ENCODE measurements at places on chromosomes 2 and 18.

DNA sequence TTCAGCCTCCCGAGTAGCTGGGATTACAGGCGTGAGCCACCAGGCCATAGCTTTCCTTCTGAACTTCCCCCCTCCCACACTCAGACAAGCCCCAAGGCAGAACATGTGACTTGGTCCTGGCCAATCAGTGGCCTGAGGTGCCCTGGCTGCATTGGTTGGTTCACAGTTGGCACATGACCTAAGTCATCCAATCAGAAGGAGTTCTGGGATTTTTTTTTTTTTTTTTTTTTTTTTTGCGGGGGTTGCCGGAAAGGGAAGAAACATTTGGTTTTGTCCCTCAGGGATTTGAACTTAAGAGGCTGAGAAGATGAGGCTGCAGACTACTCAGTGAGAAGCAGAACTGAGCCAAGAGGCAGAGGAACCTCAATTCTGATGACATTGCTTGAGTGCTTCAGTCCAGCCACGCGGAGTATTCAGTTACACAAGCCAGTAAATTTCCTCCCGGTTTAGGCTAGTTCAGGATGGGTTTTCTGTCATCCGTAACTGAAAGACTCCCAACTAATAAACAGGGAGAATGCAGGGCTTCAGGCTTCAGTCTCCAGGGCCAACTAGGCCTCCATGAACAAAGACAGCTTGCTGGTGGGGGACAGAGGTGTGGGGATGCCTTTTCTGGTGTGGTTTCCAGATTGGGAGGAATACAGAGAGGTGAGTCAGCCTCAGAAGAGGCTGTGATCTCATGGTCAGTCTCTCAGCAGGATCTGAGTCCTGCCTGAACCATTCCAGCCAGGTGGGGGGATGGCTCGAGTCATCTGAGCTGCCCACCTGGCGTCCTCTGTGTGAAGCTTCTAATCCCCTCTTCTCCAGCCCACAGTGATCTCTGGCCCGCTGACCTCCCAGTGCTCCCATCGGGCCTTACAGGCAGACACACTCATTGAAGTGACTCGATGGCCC, 9.2 kb downstream of the PTMA start:
- DNase-seq, result peak; percentile 82

DNA sequence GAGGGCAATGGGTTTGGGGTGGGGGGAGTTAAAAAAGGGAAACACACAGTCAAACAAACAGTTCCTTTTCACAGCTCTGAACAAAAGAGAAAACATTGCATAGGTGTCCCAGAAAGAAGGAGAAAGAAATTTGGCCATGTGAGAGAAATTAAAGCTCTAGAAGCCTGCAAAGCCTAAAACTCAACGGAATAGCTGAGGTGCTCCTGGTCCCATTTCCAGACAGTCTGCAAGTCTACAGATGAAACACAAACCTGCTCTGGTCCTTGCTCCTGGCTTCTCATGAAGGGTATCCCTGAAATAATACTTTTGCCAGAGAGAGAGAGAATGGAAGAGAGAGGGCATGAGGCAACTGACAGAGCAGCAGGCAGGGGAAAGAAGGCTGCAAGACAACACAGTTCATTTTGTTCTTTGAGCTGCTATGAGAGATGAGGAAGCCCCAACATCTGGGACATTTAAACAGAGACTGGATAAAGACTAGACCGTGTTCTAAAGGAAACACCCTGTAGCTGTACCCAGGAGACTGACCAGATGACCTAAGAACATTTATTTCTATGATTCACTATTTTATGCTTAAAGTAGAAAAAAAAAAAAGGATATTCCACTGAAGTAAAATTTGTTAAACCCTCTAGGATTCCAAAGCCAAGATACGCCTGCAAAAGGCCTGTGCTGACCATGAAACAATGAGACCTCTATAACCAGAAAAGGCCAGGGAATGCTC, 57.3 kb upstream of the CYP26B1 start:
- DNase-seq, result no peak

GRCh38 chr2:238423561-238424312, 3.0 kb upstream of the ASB1 start:
- no peak for DNase-seq

- no peak for DNase-seq
Measured at GRCh38 chr2:48841126-48841525, 85.6 kb upstream of the LHCGR start.

GRCh38 chr2:66684289-66684688, 249.4 kb downstream of the MEIS1 start:
- no peak for DNase-seq

- DNase-seq, result peak; percentile 66
Measured at GRCh38 chr2:218896501-218897393, 16.1 kb downstream of the WNT10A start.

DNA sequence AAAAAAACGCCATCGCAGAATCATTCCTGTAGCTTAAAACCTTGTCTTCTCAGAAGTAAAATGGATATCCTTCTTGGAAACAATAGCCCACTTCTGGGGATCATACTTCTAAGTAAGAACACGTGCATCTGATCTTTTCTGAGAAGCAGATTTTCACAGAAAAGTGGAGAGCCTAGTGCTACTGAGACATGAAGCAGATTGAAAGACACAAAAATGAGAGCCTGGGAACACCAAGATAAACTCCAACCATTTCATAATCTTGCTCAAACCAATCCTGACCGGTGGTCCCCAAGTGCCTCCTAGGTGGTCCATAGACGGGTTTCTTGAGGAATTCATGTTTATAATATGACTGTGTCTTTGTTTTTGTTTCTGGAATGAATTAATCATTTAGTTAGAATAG, 191.2 kb downstream of the IRS1 start:
- no peak for DNase-seq

DNA sequence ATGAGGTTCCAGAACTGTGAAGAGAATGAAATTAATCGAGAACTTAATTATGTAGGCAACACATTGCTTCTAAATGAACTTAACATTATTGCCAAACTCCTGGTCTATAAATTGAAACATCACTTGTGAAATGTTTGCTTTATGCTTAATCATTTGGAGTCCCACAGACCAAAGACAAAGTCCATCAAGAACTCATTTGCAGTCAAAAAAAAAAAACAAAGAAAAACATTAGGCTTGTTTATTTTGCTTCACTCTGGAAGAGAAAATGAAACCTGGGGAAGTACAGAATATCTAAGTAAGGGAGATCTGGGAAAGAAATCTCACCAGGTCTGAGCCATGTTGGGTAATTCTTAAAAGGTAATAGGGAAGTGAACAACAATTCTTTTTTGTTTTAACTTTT, 1363.5 kb upstream of the DDX18 start:
- DNase-seq, result no peak

GRCh38 chr2:44342854-44343253, 18.4 kb downstream of the PREPL start:
- DNase-seq, result no peak

DNA sequence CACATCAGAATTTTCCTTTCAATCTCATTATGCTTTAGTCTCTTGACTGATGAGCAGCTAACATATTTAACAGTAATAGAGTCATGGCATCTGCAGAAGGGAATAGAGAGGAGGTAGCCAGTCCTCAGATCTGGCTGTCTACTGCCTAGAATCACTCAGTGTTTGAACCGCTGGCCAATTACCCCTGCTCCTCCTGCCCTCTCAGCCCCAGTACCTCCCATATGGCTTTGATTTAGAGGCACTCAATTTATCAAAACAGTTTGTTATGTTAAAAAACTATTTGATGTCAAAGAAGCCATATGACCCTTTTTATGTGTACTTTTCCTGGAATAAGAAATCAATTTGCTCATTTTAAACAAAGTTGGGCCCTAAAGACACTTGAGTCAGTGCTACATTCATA, 355.2 kb downstream of the CMPK2 start:
- no peak for DNase-seq

GRCh38 chr2:11573418-11574175, 39.8 kb downstream of the GREB1 start:
- DNase-seq, result no peak

GRCh38 chr2:223674998-223675609, 72.9 kb upstream of the SCG2 start:
- no peak for DNase-seq

- DNase-seq, result no peak
Measured at GRCh38 chr18:46583711-46584110, 73.3 kb downstream of the LOXHD1 start.

DNA sequence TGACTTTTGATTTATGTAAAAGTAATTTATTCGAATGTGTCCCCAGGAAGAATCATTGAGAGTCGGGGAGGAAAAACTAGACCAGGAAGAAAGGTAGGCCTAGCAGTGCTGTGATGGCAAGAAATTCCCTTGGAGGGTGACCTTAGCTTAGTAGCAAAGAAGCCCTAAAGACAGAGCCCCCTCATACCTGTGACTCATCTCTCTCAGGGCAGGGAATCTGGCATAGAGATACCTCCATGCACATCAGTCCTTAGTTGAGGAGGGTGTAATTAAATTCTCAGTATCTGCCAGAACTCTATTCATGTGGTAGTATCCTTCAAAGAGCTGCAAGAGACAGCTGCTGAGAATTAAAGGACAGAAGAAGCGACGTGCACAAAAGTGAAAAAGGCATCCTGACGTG, 360.3 kb downstream of the FBXO15 start:
- DNase-seq, result no peak

DNA sequence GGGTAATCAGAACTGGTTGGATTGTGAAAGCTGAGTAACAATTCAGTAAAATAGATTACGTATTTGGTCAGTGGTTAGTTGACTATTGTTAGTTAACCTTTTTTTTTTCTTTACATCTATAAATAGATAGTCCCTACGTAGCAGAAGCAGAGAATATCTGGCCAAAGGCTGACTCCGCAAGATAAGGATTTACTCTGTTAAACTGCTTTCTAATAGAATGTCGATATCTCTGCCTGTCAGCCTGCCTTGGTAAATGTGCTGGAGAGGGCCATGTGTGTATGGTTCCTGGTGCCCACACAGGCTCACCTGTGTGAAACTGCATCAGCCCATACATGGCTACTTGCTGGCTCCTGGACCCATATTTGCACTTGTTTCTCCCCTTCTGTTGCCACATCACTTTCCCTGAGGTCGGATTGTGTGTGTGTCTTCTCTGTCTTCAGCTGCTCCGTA, 94.4 kb downstream of the CRIM1 start:
- DNase-seq, result no peak

DNA sequence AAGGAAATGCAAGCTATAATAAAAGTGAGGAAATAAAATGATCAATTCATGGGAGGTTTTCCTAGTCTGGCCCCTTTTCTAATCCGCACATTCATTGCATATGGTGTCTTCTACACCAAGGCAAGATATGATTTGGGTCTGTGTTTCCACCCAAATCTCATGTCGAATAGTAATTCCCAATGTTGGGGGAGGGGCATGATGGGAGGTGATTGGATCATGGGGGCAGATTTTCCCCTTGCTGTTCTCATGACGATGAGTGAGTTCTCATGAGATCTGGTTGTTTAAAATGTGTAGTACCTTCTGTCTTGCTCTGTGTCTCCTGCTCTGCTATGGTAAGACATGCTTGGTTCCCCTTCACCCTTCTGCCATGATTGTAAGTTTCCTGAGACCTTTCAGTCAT, 315.4 kb downstream of the CYRIA start:
- DNase-seq, result no peak

DNA sequence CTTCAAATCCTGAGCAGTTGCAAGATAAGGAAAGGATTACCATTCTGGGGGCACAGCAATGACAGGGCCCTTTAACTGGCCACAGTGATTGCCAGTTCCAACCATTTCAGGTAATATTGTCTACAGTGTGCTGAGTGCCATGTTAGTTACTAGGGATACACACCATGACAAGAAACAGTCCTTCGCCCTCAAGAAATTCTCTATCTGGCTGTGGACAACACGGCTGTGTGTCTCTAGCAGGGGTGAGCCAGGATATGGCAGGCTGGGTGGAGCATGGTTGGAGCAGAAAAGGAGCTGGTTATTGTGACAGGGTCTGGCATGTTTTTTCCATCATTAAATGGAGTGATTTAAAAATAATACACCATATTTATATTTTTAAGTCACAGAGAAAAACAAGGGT, 31.0 kb downstream of the TSPYL6 start:
- DNase-seq, result no peak

GRCh38 chr2:238851761-238852160, 3.9 kb downstream of the TWIST2 start:
- no peak for DNase-seq

GRCh38 chr2:218091746-218092145, 22.7 kb downstream of the RUFY4 start:
- no peak for DNase-seq

- no peak for DNase-seq
Measured at GRCh38 chr2:85547089-85547858, 8.3 kb downstream of the MAT2A start.

GRCh38 chr2:85255813-85256594, 71.8 kb downstream of the TGOLN2 start:
- peak; percentile 85 for DNase-seq

- DNase-seq, result no peak
Measured at GRCh38 chr2:242075696-242076095, 206.2 kb downstream of the RTP5 start.

GRCh38 chr2:29485631-29486030, 370.4 kb downstream of the CLIP4 start:
- no peak for DNase-seq

GRCh38 chr18:13165636-13166423, 52.7 kb upstream of the LDLRAD4 start:
- DNase-seq, result peak; percentile 69

DNA sequence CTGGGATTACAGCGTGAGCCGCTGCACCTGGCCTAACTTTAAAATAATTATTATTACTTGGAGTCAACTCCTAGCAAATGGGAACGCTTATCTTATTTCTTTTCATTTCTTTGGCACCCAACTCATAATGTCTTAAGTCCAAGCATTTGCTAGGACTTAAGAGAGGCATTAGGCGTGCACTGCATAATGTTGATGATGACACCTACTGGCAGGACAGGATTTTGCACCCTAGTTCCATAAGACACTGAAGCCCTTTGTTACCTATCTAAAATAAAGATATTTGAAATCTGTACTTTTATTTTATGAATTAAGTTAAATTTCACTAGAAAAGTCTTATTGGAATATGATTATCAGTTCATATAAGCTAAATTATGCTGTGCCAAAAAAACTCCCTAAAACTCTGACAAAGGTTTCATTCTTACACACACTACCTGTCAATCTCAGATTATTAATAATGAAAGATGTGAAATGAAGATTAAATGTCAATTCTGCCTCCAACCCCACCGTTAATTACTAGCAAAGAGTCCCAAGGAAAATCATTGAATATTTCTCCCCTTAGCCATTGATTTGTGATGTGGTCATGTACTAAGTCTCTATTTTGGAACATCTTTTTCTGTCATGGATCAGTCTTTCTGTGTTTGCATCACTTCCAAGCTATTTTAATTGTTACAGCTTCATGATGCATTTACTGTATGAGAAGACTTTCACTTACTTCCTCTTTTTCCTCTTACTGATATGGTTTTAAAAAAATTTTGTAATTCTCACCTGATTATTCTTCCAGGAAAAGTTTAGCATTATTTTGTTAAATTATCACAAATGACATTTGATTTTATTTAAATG, 12.7 kb upstream of the CDH2 start:
- peak; percentile 52 for DNase-seq

GRCh38 chr2:115560666-115561065, 1118.2 kb downstream of the DPP10 start:
- DNase-seq, result no peak

- no peak for DNase-seq
Measured at GRCh38 chr18:68840554-68841263, 42.8 kb downstream of the CCDC102B start.

GRCh38 chr2:207148020-207148419, 17.7 kb downstream of the KLF7 start:
- no peak for DNase-seq

GRCh38 chr2:102770506-102770905, 8.7 kb downstream of the TMEM182 start:
- no peak for DNase-seq

GRCh38 chr2:174486563-174487107, at the start of gene GPR155:
GPR155 (minus strand) TSS chr2:174487029; CDS start chr2:174481956, 5,073 bp downstream.
- DNase-seq, result no peak

Measured in H9 (cell line).